Fibroblast of lung (primary cell): ENCODE measurements at places on chromosomes 11 and 22.

DNA sequence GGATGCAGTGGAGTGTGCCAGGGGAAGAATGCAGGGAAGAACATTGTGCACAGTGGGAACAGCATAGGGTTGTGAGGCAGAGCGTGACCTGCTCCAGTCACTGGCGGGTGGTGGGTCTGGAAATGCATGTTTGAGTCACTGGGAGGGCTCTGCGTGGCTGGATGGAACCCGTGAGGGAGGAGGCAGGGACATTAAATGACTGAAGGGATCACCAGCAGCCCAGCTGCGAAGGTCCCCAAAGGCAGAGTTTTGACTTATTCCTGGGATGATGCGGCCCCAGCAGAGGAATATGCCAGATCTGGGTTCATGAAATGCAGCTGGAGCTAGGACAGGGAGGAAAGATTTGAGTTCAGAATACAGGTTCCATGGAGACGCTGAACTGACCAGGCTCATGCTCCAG, 104.0 kb upstream of the FGF3 start:
- no peak for DNase-seq

DNA sequence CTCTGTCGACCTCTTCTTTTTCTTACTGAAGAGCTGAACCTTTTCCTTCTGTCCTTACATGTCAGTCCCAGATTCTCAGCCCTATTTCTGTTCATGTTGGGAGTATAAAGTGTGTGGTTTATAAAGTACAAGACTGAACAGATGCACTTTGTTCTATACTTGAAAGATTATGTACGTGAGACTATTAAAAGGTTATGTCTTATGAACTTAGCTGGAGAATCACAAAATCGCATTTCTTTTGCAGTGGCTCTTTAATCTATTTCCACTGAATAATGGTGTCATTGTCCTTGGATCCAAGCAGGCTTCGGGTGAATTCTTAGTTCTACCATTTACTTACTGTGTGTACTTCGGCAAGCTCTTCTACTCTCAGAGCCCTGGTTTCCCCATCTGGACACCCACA, 558.4 kb downstream of the TMEM135 start:
- no peak for DNase-seq

DNA sequence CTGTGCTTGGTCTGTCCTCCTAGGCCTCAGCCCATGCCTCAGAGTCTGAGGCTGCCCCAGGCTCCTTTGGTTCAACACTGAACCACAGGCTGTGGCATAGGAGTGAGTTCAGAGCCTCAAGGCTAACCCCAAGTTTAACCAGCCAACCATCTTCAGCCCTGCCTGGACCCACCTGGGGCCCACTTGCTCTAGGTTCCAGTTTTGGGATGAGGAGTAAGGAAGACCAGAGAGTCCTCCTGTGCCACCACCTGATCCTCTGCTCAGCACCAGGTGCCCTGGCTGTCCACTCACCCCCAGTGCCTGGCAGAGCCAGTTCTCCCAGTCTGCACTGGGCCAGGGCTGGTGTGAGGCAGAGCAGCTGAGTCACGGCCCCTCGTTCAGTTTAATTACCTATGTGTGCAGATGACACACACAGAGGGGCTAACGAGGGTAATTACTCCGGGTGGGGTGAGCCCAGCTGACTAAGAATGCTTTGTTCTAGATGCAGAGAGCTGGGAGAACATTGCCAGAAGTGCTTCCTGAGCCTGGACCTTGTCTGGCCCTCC, 12.0 kb upstream of the TMPRSS13 start:
- no peak for DNase-seq

DNA sequence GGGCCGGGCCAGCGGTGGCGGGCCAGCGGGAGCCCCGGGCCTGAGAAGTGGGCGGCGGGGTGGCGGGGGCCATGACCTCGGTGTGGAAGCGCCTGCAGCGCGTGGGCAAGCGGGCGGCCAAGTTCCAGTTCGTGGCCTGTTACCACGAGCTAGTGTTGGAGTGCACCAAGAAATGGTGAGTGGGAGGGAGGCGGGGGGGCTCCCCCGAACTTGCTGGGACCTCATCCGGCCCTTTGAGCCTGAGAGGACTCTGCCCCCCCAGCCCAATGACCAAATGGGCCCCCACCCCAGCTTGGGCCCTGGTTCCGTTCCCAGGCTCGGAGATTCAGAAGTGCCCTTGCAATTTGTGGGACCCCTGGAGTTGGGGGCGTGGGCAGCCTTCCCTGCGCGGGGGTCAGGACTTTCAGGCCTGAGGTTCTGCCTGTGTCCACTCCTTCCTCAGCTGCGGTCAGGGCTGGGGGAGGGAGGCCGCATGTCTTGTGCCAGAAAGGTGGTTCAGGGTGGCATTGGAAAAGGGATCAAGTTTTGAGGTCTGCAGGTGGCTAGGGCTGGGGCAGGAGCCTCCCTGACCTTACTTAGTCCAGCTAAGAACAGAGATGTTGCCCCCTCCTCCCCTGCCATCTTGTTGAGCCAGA, 496 bp downstream of the EHBP1L1 start:
- DNase-seq, result no peak

DNA sequence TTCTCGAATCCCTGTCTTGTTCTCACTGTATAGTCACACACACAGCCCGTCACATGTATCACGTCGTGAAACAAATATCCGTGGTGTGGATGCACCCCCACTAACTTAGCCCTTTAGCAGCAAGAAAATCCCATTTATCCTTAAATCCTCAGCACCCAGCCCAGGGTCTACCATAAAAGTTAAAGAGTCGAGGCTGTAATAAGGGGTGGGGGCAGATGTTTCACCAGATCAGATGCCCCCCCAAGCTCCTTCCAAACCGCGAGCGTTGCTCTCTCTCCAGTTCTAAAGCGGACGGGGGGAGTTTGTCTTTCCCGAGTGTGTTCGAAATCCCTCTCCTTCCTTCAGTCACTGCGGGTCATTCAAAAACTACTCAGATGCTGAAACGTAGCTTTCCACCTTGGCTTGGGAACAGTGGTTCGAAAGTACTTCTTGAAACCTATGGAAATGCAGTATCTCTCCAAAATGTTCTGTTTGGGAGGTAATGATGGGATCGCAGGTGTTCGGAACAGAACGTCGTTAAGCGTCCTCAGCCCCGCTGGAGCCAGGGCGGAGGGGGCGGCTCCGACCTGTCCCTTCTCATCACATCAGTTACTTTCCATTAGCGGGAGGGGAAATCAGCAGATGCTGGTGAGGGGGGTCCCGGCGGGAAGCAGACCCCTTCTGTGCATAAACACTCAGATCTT, 156.2 kb downstream of the BRD1 start:
- no peak for DNase-seq

DNA sequence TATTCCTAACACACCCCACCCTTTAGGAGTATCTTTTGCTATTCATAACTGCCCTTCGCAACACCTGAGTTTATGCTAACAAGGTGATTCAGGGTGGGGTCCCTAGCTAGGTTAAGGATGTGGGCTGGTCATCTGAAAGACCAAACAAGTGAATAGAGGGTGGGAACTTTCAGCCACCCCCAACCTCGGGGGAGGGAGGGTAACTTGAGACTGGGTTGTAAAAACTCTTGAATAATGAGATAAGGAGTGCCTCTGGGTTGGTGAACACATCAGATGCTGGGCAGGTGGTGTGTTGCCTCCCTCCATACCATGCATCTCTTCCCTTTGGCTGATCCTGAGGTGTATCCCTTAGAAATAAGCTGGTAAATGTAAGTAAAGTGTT, 111.5 kb downstream of the SWAP70 start:
- DNase-seq, result no peak

GRCh38 chr11:71446150-71446549, 2.0 kb downstream of the DHCR7 start:
- no peak for DNase-seq

GRCh38 chr11:64652586-64653387, 61.8 kb downstream of the SLC22A12 start:
- peak; percentile 42 for DNase-seq

DNA sequence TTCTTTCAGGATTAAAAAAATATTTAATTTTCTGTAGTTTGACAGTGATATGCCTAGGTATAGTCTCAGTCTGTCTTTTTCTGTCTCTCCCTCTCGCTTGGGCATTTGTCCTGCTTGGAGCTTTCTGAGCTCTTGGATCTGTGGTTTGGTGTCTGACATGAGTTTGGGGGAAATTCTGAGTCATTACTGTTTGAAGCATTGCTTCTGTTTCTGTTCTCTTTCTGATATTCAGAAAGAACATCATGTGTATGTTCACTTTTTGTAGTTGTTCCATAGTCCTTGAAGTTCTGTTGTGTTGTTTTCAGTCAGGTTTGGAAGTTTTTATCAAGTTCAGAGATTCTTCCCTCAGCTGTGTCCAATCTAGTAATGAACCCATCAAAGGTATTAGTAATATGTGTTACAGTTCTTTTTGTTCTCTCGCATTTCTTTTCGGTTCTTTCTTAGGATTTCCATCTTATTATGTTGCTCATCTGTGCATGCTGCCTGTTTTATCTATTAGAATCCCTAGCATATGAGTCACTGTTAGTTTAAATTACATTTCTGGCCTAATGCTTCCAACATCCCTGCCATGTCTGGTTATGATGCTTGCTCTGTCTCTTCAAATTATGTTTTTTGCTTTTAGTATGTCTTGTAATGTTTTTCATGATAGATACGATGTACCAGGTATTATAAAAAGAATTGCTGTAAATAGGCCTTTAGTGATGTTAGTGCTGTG, 48.4 kb downstream of the DDX10 start:
- DNase-seq, result peak; percentile 50

GRCh38 chr11:104908186-104908531, 9.9 kb upstream of the CASP12 start:
- DNase-seq, result no peak

GRCh38 chr22:42271906-42272305, 1.5 kb upstream of the TCF20 start:
- DNase-seq, result no peak

DNA sequence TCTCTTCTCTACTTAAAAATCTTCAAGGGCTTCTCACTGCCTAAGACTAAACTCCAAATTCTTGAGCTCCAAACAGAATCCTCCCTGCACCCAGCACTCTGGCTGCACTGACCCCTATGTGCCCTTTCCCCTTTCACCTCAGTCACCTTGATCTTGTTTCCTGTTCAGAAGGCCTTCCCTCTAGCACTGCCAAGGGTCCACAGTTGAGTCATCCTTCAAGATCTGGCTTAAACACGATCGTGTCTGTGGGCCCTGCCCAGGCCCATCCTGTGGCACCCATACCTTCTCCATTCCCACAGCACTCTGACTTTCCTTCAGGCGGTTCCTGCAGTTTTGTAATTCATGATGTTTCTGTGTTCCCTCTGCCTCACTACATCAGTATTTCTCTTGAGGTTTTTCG, 129.2 kb downstream of the ARL14EP start:
- DNase-seq, result no peak

- DNase-seq, result no peak
Measured at GRCh38 chr22:24744638-24745037, 29.9 kb downstream of the PIWIL3 start.

GRCh38 chr11:46499821-46500220, 94.0 kb downstream of the AMBRA1 start:
- no peak for DNase-seq

- no peak for DNase-seq
Measured at GRCh38 chr11:73396985-73397384, 20.8 kb downstream of the RELT start.

- DNase-seq, result peak; percentile 59
Measured at GRCh38 chr11:122697636-122698167, 42.2 kb downstream of the UBASH3B start.

DNA sequence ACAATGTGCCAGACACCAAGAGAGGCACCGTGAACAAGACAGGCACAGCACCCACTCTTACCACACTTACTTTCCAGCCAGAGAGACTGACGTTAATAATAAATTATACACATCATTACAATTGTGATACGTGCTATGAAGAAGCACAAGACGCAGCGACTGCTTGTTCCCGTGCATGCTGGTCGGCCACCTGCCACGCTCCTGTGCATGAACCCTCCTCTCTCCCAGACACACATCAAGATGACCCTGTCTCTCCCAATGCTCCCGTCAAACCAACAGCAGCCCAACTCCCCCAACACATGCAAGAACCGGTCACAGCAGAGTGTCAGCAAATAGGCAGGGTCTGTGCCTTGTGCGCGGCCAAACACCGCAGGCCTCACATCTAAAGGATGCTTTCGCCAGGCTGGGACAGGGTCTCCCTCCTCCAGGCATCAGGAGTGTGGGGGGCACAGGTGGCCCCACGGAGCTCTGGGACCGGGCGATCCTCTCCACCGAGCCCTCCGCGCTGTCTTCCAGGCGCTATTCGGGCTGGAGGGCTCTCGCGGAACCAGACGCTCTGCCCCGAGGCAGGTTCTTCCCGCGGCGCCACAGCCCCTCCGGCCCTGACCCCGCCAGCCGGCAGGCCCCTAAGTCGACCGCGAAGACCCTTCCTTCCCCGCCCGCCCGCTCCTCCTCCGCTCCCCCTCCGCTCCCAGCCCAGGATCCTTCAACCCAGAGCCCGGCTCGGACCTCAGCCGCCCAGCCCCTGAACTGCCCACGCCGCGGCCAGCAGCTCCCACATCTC, 533 bp downstream of the SERGEF start:
- DNase-seq, result peak; percentile 24

DNA sequence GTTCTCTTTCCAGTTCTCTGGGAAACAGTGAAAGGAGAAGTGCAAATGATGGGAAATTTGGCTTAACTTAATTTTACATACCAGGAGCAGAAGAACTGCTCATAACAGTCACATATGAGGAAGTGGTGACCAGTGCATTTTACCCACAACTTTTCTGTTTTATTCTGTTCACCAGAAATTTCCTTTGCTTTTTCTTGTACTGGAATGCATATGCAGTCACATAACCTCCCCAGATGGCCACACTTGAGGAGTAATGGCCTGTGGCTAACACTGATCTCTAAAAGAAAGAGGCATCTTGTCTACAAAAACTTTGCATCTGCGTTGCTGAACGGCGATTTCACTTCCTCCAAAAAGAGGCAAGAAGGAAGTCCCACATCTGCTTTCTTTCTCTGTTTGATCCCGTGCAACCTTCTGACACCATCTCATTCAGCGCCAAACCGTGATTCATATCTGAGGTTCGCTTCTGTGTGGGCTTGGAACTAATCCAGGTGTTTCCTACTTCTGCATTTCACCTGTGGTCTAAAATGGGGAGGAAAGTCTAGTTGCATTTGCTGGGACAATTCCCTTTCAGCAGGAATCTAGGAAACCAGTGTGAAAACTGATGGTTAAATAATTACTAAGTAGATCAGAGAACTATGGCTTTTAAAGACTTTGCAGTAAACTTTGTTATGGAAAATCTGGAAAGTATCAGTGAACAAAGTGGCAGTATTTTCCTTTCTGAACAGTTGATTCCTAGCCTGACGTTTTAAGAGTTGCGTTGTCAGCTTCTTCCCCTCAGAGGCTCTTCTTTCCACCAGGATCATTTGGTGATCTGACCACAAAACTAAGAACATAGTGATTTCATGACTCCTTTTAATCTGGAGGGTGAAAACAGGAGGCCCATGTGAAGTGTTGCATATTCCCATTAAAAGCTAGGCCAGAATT, 4.2 kb upstream of the MPEG1 start:
- peak; percentile 73 for DNase-seq

- DNase-seq, result peak; percentile 77
Measured at GRCh38 chr11:10381736-10382135, 73.3 kb upstream of the AMPD3 start.
